ENCODE measurements at places on chromosomes 16 and 17.
A peak's percentile ranks its signal among the peaks of the same experiment; 100 is the strongest.

DNA sequence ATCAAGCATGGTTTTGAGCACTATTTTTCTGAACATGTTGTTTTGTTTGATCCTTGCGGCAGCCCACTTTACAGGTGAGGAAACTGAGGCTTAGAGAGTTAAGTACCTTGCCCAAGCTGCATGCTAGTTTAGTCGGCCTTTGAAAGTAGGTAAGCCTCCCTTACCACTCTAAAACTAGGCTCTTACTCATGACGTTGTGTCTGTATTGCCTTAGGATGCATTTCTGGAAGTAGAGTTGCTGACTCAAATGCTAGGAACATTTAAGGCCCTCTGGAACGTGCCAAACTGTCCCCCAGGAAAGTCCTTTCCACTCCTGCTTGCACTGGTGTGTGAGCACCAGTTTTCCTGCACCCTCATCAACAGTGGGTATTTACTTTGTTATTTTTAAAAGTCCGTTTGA is 76.6 kb downstream of the ZFHX3 start:
- no peak for DNase-seq

DNA sequence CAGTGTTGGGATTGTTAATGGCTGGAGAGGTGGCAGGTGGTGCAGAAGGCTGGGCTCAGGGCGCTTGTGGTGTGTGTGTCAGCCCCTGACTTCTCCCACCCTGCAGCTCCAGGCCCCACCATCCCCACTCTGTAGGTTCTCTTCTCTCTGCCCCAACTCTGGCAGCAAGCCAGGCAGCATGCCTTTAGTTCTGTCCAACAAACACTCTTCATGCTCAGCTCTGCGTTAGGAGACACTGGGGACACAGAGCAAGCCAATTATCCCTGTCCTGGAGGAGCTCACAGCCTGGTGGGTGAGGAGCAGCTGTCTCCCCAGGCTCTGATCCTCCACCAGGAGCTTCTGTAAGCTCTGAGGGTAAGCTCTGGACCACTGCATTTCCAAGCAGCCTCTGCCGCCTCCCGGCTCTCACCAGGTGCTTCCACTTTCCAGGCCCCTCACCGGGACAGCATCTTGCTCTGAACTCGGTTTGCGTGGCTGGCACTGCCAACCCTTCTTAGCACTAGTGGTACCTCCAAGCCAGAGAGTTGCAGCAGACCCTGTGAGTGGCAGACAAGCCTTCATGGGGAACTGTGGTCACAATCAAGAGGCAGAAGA is 34.3 kb upstream of the WSCD1 start:
- DNase-seq = no peak

DNA sequence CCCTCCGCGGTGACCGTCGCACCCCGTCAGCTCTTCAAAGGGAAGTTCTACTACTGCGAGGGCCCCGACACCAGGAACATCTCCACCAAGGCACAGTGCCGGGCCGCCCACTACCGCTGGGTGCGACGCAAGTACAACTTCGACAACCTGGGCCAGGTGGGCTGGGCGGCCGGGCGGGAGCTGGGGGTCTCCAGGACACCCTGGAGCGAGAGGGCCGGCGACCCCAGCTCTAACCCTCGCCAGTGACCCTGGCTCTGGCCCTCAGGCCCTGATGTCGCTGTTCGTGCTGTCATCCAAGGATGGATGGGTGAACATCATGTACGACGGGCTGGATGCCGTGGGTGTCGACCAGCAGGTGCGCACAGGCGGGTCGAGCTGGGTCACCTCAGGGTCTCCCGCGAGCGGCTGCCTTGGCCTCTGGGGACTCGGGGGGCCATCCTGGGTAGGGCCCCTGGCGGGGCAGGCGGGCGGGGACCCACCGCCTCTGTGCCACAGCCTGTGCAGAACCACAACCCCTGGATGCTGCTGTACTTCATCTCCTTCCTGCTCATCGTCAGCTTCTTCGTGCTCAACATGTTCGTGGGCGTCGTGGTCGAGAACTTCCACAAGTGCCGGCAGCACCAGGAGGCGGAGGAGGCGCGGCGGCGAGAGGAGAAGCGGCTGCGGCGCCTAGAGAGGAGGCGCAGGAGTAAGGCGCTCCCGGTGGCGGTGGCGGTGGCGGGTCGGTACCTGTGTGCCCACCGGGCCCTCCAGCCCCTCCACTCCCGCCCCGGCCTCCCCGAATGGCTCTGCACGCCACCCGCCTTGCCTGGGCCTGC is 13.4 kb downstream of the TPSG1 start:
- no peak for DNase-seq

GRCh38 chr16:57273359-57273758 is 11.1 kb downstream of the PLLP start:
- no peak for DNase-seq

DNA sequence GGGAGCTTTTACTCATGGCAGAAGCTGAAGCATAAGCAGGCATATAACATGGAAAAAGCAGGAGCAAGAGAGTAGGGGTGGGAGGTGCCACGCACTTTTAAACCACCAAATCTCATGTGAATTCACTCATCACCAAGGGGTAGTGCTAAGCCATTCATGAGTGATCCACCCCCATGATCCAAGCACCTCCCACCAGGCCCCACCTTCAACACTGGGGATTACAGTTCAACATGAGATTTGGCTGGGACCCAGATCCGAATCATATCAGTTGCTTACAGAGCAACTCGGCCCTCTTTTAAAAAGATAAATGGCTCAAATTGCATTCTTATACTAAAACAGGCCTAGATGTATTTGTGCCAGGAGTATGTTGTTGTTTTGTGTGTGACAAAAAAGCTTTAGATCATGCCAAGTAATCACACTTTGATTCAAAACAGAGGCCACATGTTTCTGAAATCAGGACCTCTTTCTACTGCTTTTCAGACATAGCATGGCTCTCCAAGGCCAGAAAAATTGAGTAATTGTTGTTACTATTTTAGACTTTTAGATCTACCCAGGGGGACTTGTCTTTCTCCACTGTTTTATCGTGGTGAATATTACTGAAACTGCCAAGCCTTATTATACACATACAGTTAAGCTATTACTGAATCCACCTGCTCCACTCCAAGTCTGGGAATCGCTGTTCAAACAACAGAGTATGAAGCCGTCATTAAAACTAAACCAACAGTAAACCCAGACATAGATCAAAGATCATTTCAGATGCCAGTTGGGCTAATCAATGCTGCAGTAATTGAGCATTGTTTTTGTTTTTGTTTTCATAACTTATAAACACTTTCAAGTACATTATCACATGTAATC is 163.3 kb downstream of the KCNJ2 start:
- DNase-seq = no peak

DNA sequence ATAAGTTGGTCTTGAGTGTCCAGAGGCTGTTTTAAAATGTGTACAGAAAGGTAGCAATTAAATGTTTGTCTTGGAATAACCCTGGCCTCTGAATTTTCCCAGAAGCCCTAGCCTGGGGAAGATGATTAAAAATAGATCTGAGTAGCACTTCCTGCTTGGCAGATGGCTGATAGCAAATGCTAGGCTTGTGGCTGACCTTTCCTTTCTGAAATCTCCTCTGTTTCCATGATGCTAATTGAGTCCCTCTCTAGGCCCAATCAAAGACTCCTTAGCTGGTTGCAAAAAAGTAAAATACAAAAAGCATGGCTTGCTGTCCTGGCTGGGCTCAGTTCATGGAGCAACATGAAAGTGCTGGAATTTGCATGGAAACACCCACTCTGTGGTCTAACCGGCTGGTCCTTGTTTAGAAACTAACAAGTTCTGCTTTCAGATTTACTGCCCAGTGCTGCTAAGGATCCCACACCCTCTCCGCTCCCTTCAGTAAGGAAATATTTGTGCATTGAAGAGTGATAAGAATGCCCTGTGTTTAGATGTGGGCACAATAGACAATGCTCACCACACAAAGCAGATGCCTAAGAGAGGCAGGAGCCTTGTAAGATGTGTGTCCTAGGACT is 40.8 kb downstream of the YPEL2 start:
- DNase-seq = no peak

GRCh38 chr16:87392821-87393679 is 914 bp downstream of the MAP1LC3B start:
- DNase-seq = peak; percentile 52

DNA sequence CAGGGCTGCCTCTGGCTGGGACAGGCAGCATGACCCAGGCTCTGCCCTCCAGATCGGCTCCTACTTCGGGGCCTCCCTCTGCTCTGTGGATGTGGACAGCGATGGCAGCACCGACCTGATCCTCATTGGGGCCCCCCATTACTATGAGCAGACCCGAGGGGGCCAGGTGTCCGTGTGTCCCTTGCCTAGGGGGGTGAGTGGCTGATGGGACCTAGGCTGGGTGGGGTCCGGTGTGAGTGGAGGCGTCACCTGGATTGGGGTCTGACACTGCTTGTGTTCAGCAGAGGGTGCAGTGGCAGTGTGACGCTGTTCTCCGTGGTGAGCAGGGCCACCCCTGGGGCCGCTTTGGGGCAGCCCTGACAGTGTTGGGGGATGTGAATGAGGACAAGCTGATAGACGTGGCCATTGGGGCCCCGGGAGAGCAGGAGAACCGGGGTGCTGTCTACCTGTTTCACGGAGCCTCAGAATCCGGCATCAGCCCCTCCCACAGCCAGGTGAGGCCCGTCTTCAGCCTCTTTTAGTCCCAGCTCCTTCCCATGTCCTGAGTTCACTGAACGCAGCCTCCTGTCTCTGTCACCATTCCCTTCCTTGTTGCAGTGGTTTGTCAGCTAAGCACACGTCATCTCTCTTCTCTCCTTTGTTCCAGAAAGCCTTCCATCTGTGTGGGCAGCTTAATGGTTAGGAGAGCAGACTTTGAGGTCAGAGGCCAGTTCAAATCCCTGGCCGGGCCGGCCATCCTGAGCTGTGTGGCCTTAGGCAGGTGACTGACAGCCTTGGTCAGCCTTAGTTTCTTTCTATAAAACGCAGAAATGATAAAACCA is 16.9 kb downstream of the COX6A2 start:
- no peak for DNase-seq

- DNase-seq = no peak
These were observed 43.2 kb downstream of the SOCS1 start for GRCh38 chr16:11212798-11213196.

DNA sequence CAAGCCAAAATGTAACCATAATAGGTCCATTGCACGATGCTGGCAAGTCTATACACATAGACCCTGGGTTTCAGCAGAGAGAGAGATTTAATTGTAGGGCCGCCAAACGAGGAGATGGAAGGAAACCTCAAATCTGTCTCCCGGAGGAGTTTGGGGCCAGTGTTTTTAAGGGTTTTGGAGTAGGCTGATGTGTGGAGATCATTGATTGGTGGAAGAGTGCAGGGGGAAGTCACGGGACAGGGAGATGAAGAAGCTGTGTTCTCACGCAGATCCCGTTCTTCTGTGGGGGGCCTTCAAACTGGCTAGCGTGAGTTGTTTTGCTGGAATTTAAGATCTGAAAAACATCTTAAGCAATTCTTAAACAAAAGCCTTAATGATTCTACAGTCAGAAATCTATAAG is 84.8 kb downstream of the KATNIP start:
- DNase-seq = no peak

GRCh38 chr17:44345454-44346026 is 438 bp downstream of the GRN start:
- peak; percentile 82 for DNase-seq

GRCh38 chr16:60432472-60432871 is 1603.8 kb downstream of the CDH8 start:
- DNase-seq = no peak

DNA sequence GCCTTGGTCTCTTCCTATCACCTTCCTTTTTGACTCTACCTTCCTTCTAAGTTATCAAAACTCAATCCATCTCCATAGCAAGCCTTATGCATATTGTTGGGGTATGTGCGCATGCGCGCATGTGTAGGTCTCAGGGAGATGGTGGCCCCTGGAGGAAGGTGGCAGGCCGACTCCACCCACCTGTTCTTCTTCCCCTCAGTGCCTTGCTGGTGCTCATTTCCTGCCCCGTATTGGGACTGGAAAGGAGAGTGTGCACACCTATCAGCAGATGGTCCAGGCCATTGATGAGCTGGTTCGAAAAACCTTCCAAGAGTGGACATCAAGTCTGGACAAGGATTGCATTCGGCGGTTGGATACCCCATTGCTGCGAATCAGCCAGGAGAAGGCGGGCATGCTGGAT is 25.2 kb downstream of the DNAH2 start:
- no peak for DNase-seq

DNA sequence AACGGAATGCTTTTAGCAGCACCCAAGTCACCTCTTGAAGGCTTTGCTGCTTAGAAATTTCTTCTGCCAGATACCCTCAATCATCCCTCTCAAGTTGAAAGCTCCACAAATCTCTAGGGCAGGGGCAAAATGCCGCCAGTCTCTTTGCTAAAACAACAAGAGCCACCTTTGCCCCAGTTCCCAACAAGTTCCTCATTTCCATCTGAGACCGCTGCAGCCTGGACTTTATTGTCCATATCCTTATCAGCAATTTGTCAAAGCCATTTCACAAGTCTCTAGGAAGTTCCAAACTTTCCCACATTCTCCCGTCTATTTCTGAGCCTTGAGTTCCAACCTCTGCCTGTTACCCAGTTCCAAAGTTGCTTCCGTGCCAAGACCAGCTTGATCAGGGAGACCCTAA is 27.4 kb downstream of the TMC6 start:
- DNase-seq = no peak

DNA sequence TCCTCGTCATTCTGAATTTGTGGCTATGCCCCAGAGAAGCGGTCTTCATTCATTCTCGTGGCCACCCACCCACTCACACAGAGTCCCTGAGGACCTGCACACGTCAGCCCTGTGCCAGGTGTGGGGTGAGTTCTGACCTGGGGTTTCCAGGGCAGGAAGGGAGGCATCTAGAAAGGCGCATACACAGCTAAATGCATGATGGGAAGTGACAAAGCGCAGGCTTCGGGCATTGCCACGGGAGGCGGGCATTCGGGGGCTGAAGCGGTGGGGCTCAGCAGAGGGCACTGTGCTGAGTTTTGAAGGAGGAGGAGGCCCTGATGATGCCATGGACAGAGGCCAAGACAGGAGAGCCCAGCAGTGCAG is 10.9 kb downstream of the UBALD2 start:
- no peak for DNase-seq

Data from kidney tubule cell (primary cell).